ENCODE measurements at places on chromosomes 3 and 15.

DNA sequence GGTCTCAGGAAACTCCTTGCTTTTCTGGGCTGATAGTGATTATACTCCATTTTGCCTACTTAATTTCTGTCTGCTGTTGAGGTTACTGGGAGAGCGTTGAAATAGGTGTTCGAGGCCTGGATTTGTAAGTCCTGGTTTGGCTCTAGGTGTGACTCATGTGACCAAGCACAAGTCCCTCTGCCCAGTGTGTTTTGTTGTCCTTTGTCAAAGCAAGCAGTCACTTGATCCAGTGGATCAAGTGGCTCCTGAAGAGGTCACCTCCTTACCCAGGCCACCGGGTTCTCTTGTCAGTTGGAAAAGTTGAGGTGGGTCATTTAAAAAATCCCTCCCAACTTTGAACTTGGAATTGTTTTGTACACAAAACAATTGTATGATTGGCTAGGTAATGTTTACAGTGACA, 70.0 kb downstream of the LPP start:
- no peak for DNase-seq

DNA sequence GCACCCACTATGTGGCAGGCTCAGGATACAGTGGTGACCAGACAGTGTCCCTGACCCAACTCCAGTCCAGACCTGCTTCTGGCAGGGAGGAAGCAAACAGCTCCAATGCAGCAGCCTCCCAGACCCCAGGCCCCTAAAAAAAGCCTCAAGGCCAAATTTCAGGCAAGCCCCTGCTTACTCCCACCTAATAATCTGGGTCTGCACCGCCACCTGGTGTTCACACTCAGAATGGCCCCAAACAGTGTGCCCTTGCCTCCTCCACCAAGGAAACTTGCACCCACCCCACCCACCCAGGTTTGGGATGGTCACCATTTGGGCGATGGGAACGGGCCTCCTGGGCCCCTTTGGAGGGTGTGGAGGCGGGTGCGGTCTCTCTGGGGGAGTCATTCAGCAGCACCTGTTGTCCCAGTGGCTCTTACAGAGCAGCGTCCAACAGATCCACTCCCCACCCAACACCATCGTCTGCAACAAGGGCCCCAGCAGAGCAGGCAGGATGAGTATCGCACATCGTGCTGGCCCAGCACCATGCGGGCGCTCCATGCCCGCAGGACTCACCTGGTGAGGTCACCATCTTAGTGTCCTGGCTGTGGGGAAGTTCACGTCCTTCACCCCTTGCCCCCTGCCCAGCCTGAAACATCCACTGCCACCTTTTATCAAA, 17.3 kb downstream of the C3orf18 start:
- peak; percentile 60 for DNase-seq

- DNase-seq: no peak
These were observed 95.7 kb upstream of the CHRM5 start for GRCh38 chr15:33872416-33873106.

DNA sequence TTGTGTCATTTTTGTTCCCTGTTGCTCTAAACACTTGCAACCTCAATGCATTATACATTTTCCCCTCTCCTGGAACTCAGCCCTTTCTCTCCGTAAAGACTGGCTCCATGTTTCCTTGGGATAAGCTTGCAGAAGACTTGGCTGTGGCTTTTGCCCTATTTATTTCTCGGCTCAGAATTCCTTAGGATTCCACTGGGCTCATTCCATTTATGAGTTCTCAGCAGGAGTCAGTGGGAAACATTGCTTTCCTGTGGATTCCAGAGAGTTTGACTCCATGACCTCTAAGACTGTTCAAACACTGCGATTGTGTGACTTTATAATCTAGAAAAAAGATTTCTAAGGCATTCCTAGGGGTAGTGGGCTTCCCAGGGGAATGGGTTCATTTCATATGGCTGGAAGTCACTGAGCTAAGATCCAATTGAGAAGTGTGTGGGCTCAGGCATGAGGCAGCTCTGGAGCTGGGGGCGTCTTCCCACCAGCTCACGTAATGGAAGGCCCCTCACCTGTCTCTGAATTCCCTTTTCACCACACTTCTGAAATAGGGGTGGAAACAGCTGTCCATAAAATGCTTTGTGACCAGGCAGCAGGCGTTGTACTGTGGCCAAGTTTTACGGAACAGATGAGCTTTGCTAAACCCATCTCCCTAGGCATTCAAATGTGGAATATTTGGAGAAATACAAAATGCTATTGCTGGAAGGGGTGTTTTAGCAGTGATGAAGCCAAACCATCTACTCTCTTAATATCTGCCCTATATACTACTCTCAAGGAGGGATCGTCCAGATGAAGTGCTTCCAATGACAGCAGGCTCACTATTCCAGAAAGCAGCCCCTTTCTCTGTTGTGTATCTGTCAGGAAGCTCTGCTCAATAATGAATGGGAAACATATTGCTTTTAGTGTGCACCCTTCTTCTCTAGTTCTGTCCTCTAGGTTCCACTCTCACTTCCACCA, 91.8 kb upstream of the BCL6 start:
- no peak for DNase-seq

- DNase-seq: no peak
These were observed 618.1 kb downstream of the PYDC2 start for GRCh38 chr3:192079098-192079497.

GRCh38 chr3:130288670-130289069, 56.8 kb upstream of the COL6A5 start:
- DNase-seq: no peak

DNA sequence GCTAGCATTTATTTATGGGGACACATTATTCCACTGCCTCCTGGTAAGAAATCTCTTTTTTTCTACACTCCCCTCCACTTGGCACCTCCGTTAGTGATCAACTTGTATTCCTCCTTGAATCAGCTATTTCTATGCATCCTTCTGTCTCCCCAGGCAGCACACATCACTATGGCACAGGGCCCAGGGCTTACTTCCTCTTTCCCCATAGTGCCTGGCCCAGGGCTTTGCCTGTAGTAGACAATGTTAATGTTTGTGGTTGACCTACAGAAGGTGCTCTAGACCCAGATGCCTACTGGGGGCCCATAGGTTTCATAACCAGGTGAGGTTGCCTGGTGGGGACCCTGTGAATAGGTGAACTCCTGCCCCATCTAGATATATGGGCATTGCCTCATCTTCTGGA, 44.9 kb downstream of the EPHB1 start:
- no peak for DNase-seq

GRCh38 chr3:49616491-49616941, 57.6 kb upstream of the APEH start:
- no peak for DNase-seq

GRCh38 chr15:83809345-83809744, 155.4 kb downstream of the ADAMTSL3 start:
- no peak for DNase-seq

GRCh38 chr3:174251681-174252080, 607.5 kb upstream of the NAALADL2 start:
- no peak for DNase-seq

DNA sequence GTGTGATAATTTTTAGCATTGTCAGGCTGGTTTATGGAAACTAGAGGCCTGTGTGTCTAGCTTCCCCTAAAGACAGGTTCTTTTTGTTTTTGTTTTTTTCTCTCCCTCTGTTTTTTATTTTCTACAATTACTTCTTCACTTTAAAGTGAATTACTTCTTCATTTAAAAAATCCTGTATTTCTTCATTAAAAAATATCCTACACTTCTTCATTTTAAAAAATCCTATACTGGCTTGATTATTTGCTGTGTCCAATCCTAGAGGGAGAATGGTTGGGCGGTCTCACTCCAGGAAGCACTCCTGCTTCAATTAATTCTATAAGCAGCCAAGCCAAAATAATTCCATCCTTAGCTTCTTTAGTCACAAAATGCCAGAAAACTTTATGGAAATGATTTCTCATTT, 11.8 kb downstream of the ATG7 start:
- DNase-seq: no peak

GRCh38 chr3:122548076-122548475, 16.0 kb downstream of the PARP9 start:
- DNase-seq: no peak

GRCh38 chr15:98420837-98421236, 227.5 kb upstream of the IGF1R start:
- DNase-seq: no peak

- no peak for DNase-seq
These were observed 209.2 kb upstream of the TPRG1 start for GRCh38 chr3:188962253-188963247.

GRCh38 chr3:45659661-45660566, 29.3 kb upstream of the SACM1L start:
- peak; percentile 40 for DNase-seq

DNA sequence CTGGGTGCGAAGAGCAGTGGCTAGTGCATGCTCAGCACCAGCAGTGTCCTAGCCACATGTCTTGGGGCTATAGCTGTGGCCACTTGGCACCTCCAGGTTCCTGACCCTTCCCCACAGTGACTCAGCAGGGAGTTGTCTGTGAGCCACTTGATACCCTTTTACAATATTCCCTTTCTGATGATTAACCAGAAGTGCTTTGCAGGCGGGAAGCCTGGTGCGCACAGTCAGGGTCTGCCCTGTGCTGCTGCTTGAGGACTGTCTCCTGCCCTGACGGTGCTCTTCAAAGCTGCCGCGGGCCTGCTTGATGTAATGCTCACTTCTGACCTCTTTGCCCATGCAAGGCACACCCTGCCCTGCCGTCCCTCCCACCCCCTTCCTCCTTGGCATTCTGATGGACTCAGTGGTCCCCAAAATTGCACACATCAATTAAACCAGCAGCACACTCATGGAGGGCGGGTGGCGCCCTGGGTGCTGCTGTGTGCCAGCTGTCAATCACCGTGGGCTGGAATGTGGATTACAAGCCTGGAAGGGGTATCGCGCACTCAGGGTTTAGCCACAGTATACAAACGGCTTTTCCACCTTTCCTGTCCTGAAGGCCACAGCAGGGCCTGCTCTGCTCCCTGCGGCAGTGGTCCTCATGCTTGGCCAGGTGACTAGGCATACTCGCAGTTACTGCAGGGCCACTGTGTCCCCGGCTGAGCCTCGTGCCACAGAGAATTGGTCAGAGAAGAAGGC, 40.9 kb upstream of the PCSK6 start:
- no peak for DNase-seq

- no peak for DNase-seq
These were observed 171.4 kb downstream of the GREM1 start for GRCh38 chr15:32889214-32889613.

GRCh38 chr3:161323926-161324621, 47.2 kb downstream of the SPTSSB start:
- DNase-seq: no peak

DNA sequence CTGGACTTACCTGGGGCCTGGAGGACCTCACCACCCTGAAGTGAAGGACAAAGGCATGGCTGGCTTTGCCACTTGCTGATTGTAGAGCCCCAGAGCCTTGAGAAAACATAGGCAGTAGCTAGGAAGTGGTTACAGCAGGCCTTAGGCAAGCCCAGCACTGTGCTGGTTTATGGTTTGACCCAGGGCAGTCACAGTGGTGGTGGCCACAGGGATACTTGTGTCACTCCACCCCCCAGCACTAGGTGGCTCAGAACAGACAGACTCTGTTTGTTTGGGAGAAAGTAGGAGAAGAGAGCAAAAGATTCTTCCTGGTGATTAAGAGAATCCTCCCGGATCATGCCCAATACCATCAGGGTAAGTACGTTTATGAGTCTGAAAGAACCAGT, 13.2 kb upstream of the COL8A1 start:
- no peak for DNase-seq

DNA sequence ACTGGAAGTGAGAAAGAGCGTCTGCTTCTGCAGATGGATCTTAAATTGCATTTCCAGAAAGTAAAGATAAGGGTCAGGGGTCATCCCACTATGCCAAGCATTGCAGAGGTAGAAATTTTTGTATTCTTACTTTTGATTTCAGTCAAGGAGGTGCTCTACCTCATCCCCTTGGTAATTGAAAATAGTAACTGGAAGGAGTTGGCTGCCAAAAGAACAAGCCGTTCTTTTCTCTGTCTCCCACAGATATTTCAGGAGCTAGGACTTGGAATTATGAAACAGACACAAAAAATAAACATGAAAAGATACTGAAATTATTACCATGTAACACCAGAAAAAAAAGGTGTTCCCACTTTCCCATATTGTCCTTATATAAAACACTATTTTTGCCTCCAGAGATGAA, 309.9 kb upstream of the UMPS start:
- DNase-seq: no peak

DNA sequence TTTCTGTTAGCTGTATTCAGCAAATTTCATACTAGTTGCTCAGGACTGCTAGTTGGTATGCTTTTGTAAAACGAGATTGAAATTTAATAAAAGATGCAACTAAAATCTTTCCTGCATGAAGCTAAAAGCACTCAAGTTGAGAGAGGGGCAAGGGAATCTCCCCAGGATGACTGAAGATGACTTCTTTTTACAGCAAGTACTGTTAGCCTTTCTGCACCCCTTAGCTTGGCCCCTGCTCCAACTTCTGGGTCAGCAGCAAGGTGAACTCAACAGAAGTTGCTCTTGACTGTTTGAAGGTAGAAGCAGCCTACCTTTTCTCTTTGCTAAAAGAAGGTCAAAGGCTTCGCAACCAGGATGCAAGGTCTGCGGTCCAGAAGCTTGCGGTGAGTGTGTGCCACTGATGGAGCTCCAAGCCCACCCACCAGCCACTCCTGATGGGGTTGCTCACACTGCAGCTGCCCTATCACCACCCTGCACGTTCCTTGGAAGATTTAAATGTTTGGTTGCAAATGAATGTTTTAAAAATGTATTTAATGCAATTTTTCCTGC, 32.5 kb downstream of the NME9 start:
- no peak for DNase-seq

- no peak for DNase-seq
These were observed 22.2 kb downstream of the SEMA3G start for GRCh38 chr3:52422669-52423068.

- DNase-seq: no peak
These were observed 14.2 kb downstream of the MRAS start for GRCh38 chr3:138362538-138362937.

DNA sequence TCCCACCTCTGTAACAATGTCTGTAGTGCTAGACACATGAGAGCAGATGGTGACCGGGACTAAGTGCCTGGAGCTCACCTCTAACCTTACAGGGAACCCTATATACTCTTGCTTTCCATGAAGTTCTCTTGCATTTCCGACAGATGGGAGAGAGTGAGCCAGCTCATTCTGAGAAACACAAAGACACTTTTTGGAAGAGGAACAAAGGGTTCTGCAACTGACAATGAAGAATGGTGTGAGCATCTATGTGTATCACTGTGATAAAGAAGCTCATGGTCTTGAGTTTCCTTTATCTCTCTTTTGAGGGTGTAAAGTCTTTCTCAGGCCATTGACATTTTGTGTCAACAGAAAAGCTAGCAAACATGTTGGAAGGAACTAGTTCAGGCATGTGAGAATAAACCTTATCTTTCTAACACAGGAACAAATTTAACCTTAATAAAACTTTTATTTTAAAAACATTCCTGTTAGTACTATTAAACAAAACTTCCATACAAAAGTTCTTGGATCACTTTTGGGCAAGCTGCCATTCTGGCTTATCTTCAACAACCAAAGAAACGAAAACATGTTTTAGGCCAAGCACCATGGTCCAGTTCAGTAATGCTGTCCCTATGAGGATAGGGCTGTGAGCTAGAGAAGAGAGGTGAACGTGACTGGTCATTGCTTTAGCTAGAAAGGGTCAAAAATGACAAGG, 142.7 kb downstream of the THRB start:
- no peak for DNase-seq
